ENCODE measurements at places on chromosomes 13 and 19. TPM values are rescaled to one million over a fixed set of nuclear protein-coding genes. Genes with fewer than 3 reads are reported as not detected.

GRCh38 chr19:19040417-19040816, 7.0 kb downstream of the ARMC6 start:
- DNase-seq = no peak

- DNase-seq = peak; percentile 65
Observed at GRCh38 chr13:51726446-51727193, 77.3 kb downstream of the DHRS12 start.

- no peak for DNase-seq
Observed at GRCh38 chr13:42168496-42168895, 103.5 kb upstream of the AKAP11 start.

DNA sequence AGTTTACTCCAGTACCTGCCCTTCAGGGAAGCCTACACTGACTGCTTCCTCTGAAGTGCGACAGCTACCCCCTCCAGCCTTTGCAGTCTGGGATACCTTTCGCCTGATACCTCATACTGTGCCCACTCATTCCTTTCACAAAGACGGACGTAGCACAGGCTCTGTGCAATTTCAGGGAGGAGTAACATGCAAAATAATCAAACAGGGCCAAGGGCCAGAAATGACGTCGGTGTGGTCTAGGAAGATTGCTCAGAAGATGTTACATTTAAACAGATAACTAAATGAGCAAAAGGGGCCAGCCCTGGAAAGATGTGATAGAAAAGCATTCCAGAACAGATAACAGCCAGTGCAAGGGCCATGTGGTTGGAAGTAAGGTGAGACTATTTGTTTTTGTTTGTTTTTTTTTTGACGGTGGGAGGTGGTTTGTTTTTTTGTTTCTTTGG, 6.6 kb upstream of the DDX39A start:
- no peak for DNase-seq

The SHISA7 gene
- polyA plus RNA-seq = 0.14 TPM

DNA sequence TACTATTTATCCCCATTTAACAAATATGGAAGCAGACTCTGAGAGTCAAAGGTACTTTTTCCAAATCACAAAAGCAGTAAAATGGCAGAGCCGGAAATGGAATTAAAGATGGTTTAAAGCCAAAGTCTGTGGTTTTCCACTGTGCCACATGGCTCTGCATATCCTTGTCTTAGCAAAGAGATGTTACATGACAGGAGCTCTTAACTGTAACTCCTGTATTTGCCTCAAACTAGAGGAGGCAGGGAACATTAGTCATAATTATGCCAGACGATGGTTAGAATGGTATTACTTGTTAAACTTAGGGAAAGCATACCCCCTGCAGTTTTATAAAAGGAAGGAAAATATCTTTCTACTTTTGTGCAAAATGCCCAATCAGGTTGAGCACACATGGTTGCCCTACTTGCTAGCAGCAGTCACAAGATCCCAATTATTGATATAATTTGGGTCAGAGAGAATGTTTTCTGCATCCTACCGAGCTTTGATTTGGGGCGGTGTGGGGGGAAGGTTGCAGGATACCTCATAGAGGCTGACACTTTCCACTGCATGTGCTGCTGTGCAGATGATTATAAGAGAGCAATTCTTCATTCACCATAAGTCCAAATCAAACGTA, 42.0 kb upstream of the MAB21L1 start:
- no peak for DNase-seq

DNA sequence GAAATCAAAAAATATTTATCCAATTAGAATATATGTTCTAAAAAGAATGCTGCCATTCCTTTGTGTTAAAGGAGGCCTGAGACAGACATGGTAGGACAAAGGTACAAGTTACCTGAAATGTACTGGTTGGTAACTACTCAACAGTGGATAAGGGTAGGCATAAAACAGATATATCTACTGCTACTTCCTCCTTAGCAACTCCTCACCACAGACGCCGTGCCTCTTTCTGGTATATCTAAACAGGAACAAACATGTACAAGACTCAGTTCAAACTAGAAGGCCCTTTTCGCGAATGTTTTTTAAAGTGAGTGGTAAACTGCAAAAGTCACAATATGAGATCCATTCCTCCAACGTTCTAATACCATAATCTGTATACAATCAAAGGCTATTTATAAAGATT, 86.9 kb downstream of the TBC1D4 start:
- DNase-seq = no peak

DNA sequence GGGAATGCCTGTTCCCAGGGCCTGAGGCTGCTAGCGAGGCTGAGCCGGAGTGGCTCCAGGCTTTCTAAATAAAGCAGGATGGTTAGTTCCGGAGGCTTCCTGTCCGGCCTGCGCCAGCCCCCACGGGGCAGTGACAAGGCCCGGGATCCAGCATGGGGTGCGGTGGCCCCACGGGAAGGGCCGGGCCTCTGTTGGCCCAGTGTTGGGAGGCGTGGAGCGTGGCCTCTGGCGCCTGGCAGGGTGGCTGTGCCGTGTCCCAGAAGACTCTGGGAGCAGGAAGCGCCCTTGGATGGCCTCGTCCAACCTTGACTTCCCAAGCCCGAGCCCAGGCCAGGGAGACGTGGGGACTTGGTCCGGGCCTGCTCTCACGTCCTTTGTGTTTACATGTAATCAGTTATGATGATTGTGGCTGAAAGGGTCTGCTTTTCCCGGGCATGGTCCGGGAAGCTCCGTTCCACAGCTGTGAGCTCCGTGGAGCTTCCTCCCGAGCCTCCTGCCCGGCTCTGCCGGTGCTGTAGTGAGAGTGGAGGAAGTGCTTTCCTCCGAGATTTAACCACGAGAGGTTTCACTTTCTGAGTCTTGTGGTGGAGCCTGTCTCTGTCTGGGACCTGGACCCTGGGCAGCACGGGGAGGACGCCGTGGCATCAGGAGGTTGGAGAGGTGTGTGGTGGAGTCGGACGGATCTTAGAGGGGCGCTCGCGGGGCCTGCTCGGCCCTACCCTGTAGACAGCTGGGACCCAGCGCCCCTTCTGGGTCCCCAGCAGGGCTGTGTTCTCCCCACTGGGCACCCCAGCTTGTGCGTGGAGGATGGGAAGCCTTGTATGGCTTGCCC, 4.6 kb downstream of the GNA11 start:
- no peak for DNase-seq

DNA sequence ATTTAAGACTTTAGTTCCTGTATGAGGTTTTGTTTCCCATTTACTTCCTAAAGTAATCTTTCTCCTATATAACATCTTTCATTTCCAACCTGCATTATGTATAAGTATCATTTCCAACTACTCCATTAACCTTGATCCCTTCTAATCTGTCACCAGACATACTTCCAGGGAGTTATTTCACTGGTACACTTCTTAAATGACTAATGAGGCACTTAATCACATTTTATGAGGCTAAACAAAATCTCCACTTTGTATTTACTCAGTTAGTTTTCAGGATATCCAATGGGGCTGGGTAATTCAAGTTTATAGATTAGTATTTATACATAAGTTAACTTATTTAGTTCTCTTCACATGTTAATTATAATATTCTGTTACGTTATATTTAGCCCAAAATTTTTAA, 634.7 kb downstream of the PCDH17 start:
- DNase-seq = no peak

The ZNF468 gene
- polyA plus RNA-seq = 15.5 TPM
